ENCODE measurements at places on chromosomes 4 and X. TPM values are rescaled to one million over a fixed set of nuclear protein-coding genes. Genes with fewer than 3 reads are reported as not detected.

GYPE gene
- total RNA-seq, result not detected

H2BW1 gene
- total RNA-seq, result not detected

SPIN2A gene
- total RNA-seq, result not detected

FAM9C gene
- total RNA-seq, result not detected

PFKFB1 gene
- total RNA-seq, result not detected
